ENCODE measurements at places on chromosomes 1 and 21.

DNA sequence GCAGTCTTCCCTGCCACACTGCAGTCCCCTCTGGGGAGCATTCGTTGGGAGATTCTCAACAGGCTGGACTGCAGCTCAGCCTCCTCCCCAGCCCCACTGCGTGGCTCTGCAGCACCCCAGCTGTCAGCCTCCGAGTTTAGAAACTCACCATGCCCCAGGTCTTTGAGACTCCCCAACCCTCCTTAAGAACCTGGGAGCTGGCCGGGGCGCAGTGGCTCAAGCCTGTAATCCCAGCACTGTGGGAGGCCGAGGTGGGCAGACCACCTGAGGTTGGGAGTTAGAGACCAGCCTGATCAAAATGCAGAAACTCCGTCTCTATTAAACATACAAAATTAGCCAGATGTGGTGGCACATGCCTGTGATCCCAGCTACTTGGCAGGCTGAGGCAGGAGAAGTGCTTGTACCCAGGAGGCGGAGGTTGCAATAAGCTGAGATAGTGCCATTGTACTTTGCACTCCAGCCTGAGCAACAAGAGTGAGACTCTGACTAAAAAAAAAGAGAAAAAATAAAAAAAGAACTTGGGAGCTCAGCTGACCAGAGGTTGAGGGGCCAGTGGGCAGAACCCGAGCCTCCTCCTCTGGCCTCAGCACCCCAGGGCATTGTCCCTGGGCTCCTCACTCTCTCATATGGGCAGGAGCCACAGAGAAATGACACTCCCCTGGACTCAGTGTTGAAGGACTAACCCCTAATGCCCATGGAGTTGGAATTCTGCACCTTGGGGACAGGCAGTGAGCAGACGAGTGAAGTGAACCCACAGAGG is 5.6 kb downstream of the OLIG2 start:
- DNase-seq = no peak

- DNase-seq = no peak
Observed at GRCh38 chr1:224777180-224777579, 152.3 kb upstream of the DNAH14 start.

DNA sequence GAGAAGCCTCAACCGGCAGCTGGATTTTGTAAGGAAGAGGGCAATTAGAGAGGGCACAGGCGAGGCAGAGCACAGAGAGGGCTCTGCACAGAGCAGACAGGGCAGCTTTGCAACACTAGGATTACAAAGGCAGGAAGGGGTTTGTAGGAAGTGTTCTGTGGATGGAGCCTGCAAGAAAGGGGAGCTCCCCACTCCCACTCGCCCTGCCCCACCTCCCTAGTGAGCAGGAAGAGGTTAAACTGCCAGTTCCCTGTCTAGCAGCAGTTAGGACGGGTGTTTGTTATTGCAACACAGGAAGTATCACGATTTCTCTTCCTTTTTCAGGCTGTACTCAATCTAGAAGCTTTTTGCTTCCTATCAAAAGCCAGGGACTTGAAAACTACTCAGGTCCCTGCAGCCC is 63.3 kb upstream of the LRRC8D start:
- DNase-seq = no peak

DNA sequence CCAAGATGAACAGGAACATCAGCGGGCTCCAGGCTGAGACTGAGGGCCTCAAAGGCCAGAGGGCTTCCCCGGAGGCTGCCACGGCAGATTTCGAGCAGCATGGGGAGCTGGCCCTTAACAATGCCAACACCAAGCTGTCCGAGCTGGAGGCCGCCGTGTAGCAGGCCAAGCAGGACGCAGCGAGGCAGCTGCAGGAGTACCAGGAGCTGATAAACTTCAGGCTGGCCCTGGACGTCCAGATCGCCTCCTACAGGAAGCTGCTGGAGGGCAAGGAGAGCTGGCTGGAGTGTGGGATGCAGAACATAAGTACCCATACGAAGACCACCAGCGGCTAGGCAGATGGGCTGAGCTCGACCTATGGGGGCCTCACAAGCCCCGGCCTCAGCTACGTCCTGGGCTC is 823.4 kb upstream of the NEGR1 start:
- DNase-seq = no peak

DNA sequence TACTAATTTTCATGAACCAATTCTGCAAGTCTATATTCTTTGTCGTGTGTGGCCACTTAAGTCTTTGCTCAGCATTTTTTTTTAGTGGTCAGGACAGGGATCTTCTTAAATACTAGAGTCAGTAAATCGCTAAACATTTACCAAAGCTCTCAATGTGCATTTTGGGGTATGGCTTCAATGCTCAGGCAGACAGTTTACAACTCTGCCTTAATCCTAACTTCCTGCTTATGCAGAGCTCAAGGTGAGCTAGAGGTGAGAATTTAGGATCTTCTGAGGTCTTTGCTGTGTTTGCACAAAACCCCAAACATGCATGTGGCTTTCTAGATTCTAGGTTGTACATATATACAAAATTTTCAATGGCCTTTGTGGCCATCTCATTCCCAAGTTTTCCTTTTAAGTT is 153.0 kb downstream of the DNM3 start:
- no peak for DNase-seq

DNA sequence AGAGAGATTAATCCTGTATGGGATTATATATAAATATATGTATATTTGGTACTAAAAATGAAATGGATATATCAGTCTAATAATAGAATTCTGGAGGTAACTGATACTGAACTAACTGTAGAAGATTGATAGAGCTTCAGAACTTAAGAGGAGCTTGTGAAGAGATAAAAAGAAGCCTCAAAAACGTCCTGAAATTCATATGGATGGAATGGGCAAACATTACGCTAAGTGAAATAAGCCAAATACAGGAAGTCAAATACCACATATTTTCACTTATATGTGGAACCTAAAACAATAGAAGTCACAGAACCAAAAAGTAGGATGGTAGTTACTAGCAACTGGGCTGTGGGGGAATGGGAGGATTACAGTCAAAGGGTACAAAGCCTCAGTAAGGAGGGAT is 36.0 kb upstream of the ADGRL4 start:
- no peak for DNase-seq

GRCh38 chr1:3227351-3227704 is 158.3 kb downstream of the PRDM16 start:
- DNase-seq = no peak

DNA sequence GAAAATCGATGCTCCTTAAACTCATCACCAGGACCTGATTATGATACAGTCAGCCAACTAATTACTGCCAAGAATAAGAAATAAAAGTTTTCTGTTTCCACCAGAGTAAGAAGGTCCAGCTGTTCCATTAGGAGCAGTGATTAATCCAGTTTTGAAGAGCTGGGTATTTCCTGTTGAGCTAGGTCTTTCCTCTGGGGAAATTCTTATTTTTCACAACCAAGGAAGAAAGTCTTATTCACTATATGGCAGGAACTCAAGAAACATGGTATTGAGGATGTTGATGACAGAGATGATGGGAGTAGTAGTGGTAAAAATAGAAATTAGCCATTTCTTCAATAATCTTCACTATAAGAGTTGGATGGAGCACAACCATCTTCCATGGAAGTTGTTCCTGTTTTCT is 374.6 kb upstream of the RUNX1 start:
- DNase-seq = no peak
